ENCODE measurements at places on chromosomes 16 and 17.
A peak's percentile ranks its signal among the peaks of the same experiment; 100 is the strongest.

DNA sequence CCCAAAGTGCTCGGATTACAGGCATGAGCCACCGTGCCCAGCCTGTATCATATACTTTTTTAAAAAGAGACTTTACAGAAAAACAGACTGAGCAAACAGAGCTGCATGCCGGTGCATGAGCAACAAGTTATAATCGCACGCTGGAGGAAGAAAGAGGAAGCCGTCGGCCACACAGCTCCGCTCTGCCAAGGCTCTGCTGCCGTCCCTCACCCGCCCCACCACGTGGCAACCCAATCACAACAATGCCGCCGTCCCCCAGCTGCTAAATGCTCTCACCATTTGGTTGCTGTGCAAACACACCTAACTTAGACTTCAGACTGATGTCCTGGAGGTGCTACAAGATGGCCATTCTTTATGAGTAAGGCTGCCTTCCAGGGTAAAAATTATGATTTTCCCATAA lies 83.5 kb downstream of the ADCY9 start:
- DNase-seq = no peak

DNA sequence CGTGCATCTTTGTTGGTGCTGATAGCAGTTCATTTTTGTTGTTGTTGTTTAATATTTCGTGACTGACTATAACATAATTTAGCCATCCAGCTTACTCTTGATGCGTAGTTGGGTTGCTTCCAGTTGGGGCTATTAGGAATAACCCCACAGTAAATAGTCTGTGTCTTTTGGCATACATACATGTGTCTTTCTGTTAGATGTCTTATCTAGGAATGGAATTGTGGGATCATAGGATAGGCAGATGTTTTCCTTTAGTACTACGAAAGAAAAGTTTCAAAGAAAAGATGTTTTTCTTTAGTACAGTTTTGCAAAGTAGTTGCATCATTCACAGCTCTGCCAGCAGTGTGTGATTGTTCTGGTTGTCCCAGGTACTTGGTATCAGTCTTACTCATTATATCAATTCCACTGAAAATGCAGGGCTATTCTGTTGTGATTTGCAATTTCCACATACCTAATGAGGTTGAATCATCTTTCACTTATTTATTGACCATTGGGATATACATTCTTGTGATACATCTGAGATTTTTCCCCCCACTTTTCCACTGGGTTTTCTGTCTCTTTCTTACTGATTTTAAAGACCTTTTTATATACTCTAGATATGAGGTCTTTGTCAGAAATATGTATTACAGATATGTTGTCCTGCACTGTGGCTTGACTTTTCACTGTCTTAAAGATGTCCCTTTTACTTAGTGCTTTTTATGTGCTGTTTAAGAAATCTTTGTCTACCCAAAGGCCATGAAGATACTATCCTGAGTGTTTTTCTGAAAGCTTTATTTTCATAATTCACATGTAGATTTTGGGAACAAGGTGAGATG lies 173.3 kb downstream of the MRTFB start:
- DNase-seq = no peak

DNA sequence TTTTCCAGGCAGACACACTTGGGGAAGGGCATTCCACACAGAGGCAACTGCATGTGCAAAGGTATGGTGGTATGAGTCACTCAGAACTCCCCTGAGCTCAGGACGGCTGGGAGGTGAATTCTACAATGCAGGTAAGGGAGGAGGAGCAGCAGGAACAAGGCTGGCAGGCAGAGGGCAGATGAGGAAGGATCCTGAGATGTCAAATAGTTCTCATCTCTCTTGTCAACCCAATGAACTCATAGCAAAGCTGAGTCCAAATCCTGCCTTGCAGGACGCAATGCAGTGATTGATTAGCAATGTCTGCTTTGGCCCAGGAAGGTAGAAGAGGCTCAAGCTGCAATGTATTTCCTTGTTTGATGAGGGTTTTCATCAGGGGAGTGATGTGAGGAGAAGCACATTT lies 243.5 kb downstream of the XYLT1 start:
- DNase-seq = no peak

GRCh38 chr17:77382356-77382911 lies 241.7 kb downstream of the SEC14L1 start:
- DNase-seq = no peak

GRCh38 chr17:83109793-83110645 lies 30.6 kb downstream of the METRNL start:
- no peak for DNase-seq

DNA sequence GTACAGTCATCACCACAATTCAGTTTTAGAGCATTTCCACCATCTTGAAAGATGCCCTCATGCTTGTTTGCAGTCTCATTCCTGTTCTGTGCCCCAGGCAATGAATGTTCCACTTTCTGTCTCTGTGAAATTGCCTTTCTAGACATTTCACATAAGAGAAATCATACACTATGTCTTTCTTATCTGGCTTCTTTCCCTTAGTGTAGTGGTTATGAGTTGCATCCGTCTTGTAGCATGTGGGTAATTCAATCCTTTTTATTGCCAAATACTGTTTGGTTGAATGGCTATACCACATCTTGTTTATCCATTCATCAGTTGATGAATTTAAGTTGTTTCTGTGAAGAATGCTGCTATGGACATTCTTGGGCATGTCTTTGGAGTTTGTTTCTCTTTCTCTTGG lies 132.5 kb upstream of the PLCG2 start:
- no peak for DNase-seq

- DNase-seq = no peak
Measured at GRCh38 chr16:59088431-59088830, 354.3 kb upstream of the GOT2 start.

GRCh38 chr16:79269211-79269863 lies 331.2 kb downstream of the MAF start:
- peak; percentile 68 for DNase-seq

DNA sequence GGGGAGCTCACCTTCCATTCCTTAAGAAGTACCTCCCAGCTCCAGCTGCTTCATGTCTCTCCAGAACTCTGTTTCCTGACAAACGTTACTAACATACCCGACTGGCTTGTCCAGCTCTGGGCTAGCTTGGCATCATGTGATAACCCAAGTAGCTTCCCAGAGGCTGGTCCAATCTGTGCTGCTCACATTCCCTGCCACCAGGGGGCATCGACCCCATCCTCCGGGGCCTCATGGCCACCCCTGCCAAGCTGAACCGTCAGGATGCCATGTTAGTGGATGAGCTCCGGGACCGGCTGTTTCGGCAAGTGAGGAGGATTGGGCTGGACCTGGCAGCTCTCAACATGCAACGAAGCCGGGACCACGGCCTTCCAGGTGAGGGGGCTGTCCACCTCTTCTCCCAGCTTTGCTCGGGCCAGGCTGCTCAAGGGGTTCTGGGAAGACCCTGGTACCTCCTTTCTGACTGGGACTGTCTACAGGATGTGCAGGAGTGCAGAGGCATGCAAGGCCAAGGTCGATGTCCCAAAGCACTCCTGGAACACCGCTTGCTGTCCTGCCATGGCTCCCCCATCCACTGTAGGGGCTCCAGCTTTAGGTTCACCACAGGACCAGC lies 7.6 kb downstream of the EPX start:
- peak; percentile 35 for DNase-seq

DNA sequence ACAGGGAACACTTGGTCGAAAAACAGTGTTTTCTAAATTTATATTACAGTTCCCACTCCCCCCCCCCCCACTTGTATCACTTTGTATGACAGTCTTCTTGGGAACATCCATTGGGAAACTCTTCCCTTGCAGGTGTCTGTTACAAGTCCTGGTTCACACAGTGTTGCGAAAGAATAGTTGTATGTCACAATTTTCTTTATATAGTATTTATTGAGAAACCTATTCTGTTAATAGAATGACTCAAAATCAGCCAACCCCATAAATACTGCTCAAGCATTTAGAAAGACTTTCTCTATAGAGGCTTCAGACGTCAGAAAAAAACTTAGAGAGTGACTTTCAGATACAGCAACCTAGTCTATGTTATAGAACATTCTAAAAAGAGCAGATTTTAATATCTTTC lies 414.4 kb downstream of the WWOX start:
- DNase-seq = no peak

DNA sequence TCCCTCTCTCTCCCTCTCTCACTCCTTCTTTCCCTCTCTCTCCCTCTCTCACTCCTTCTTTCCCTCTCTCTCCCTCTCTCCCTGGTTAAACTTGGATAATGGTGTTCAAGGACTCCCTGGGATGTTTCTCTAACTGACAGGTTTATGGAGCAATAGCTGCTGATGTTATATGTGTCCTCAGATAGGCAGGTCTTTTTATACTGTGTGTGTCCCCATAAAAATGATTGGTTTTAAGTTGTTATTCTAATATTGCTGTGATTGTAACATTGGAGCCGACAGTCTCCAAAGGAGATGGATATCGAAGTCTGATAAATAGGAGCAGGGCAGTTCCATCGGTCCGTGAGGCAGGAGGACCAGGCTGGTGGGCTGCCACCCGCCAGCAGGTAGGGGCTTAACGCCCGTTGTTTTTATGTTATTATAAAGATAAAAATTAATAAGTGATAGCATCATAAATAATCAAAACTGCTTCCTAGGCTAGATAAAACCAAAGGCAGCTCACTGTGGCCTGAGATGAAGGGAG lies 38.1 kb upstream of the C16orf82 start:
- DNase-seq = no peak

GRCh38 chr16:63539276-63539675 lies 1503.0 kb upstream of the CDH8 start:
- no peak for DNase-seq

DNA sequence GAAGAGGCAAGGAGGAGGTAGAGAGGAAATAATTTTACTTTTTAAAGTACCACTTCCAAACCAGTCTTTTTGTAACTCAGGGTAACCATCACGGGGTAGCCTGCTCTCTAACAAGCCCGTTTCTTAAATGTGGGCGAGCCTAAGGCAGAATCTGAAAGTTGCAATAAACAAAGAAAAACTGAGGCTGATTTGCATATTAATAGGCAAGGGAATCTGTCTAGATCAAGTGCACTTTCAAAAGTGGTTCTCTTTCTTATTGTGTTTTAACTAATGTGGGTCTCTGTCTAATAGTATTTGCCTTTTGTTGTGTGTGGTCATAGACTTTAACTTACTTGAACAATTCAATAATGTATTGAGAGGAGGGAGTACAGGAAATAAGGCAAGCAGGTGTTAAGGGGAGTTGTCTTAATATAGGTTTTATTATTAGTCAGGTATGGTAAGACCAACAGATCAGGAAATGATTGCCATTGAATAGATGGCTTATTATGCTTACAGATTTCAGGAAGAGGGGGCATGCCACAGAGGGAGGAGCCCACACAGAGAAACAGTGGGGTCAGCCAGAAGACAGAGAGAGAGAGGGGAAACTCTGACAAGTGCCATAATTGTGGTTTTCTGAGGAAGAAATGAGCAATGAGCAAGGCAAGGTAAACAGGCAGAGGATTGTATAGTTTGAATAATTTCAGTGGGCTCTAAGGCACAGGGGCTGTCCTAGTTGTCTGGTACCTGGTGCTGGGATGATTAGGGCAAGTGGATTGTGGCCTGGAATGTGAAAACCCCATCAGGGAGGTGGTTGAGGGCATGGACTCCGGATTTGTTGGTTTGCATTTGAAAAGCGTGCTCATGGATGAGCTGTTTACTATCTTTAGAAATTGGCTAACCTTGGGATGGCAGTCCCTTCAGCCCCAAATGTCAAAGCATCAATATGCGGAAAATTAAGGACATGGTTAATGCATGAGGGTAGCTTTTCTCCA lies 237.2 kb downstream of the TOX3 start:
- DNase-seq = no peak

DNA sequence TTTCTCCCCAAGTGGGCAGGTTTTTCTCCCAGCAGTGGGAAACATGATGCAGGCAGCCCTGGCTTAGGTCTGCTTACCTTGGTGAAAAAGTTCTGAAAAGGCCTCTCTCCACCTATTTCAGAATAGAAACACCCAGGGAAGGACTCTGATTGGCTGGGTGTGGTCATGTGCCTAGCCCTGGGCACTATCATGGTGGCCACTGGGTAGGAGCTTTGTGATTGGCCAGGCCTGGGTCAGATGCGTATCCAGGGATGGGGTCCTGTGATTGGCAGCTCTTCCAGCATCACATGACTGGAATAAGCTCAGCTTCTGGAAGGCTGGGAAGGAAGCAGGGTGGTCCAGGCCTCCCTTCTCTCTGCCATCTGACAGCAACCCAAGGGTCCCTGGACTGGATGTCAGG lies 53.5 kb downstream of the ZDHHC7 start:
- DNase-seq = no peak

DNA sequence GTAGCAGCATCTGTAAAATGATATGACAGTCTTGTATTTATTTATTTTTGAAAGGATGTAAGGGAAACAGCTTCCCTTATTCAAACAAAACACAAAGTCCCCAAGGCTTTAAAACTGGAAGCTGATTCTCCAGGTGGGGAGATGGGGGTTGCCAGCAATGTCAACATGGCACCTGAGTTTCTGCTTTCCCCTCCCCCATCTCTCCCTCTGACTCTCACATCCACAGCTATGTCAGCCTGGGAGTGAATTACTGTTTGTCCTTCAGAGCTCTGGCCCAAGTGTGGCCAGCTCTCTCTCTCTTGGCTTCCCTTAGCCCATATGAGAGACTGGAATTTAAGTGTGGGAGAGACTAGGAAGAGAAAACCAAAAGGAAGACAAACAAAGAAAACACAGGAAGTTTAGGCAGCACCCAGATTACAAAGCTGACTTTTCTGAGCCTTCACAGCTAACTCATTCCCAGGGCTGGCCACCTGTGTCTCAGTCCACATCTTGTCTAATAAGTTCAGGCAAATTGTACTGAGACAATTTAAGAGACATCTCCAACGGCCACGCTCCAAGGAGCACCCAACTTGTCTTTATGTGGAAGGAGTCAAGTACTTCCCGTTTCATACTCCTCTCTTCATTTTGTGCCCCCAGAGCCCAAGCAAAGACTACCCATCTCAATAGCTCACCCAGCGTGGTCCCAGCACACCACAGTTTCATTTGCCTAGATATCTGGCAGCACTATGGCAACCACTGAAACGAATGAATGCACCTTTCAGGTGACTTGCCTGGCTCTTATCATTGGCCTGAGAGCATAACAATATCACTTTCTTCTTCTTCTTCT lies 69.2 kb downstream of the SOX9 start:
- no peak for DNase-seq

DNA sequence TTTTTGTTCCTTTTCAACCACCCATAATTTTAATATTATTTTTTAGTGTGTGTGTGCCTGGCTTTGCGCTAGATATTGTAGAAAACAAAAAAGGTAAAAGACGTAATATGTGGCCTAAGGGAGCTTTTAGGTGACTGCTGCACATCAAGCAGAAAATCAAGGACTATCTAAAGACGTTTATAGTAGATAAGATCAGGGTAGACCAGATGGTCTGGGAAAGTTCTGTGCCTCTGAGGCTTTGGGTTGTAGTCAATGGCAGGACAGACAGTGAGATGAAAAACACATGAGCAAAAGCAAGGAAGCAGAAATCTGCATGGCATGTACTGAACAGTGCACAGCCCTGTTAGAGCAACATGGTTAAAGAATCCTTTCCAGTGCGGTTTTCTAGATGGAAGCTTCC lies 26.8 kb upstream of the ARHGAP23 start:
- no peak for DNase-seq

Data from activated T-helper 2 cell treated with anti-CD3 and anti-CD28 coated beads, Interferon-gamma antibody, Interleukin-2, Interleukin-4, amounts not matched to agents 10 μg/mL and 5 μg/mL and 100 μg/mL, durations not matched to agents 14 hours and 24 hours and 36 hours (primary cell).